ENCODE measurements at places on chromosomes 6 and 20. TPM values are rescaled to one million over a fixed set of nuclear protein-coding genes. Genes with fewer than 3 reads are reported as not detected.

DNA sequence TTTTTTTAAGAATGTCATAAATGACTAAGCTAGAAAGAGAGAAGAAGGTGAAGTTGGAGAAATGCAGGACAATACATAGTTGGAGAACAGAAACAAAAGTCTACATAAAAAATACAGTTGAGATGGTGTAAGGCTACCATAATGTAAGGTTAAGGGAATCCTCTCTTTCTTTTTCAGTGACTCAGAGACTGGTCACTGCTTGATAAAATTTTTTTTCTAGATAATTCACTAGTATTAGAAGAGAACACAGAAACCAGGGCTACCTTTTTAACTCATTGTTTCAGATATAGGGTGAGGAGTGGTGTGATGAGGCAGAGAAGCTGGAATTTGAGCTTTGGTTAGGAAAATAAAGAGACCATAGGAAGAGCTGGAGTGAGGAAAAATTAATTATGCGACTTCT, 18.2 kb upstream of the EDN1 start:
- no peak for DNase-seq
- no peaks in the 10 kb centered on the region for H3K27me3 ChIP-seq
- no peaks in the 10 kb centered on the region for H3K4me1 ChIP-seq
- no peak overlapping the region for H3K27ac ChIP-seq
- no peaks in the 10 kb centered on the region for H3K36me3 ChIP-seq

GRCh38 chr6:139443231-139444112, 69.0 kb upstream of the CITED2 start:
- H3K36me3 ChIP-seq: no peaks in the 10 kb centered on the region
- no peaks in the 10 kb centered on the region for H3K27me3 ChIP-seq
- H3K4me1 ChIP-seq: no peaks in the 10 kb centered on the region
- no peak overlapping the region for H3K4me3 ChIP-seq
- no peak for DNase-seq

- H3K4me3 ChIP-seq: no peak overlapping the region
- no peaks in the 10 kb centered on the region for H3K27me3 ChIP-seq
- no peaks in the 10 kb centered on the region for H3K4me1 ChIP-seq
- no peak overlapping the region for H3K27ac ChIP-seq
- no peak for DNase-seq
Measured at GRCh38 chr6:130500693-130501092, 134.9 kb downstream of the TMEM200A start.

DNA sequence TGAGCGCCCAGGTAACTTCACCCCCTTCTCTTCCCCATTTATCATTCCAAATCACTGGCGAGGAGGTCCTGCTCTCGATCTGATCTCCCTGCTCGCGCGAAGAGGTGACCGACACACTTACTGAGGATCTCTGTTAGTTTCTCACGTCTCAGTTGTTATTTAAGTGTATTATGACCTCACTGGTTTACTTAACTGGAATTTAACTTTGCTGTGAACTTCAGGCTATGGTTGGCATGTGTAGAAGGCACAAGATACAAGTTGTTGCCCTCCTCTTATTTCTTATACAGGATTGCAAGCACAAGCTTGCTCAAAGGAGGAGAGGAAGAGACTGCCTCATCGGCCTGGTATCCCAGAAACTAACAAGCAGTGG, 1.2 kb downstream of the RNF217 start:
- DNase-seq: no peak
- peak overlapping the region; percentile 96 for H3K4me3 ChIP-seq
- H3K4me1 ChIP-seq: peaks cover 12% of the 10 kb centered on the region
- H3K27ac ChIP-seq: peak overlapping the region; percentile 92
- no peaks in the 10 kb centered on the region for H3K36me3 ChIP-seq
- H3K27me3 ChIP-seq: no peaks in the 10 kb centered on the region

EPPIN gene
- not detected for total RNA-seq

GRCh38 chr6:155530219-155530834, 74.7 kb upstream of the NOX3 start:
- no peak overlapping the region for H3K4me3 ChIP-seq
- no peaks in the 10 kb centered on the region for H3K27me3 ChIP-seq
- H3K4me1 ChIP-seq: no peaks in the 10 kb centered on the region
- no peak overlapping the region for H3K27ac ChIP-seq
- no peaks in the 10 kb centered on the region for H3K36me3 ChIP-seq
- no peak for DNase-seq

- H3K27ac ChIP-seq: peak overlapping the region; percentile 59
- no peaks in the 10 kb centered on the region for H3K36me3 ChIP-seq
- no peak for DNase-seq
- peaks cover 4% of the 10 kb centered on the region for H3K4me1 ChIP-seq
Measured at GRCh38 chr6:11795403-11795802, 16.8 kb upstream of the ADTRP start.

TBXT gene
- not detected for total RNA-seq

DNA sequence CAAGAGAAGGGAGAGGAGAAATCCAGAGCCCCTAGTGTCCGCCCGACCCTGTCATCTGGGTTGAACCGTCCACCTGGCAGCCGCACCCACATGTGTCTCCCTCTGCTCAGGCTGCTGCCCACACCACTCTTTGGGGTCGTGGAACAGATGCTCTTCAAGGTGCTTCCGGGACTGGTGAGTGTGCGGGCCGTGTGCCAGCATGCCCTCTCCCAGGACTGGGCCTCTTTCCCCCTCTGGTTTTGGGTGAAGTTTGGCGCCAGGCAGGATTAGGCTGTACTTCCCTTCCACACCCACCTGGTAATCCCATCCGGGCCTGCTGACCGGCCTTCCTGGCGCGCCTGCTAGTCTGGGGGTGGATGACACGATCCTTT, 7.9 kb downstream of the BPIFB3 start:
- H3K4me3 ChIP-seq: no peak overlapping the region
- no peaks in the 10 kb centered on the region for H3K27me3 ChIP-seq
- no peak overlapping the region for H3K27ac ChIP-seq
- DNase-seq: no peak
- H3K4me1 ChIP-seq: no peaks in the 10 kb centered on the region

DNA sequence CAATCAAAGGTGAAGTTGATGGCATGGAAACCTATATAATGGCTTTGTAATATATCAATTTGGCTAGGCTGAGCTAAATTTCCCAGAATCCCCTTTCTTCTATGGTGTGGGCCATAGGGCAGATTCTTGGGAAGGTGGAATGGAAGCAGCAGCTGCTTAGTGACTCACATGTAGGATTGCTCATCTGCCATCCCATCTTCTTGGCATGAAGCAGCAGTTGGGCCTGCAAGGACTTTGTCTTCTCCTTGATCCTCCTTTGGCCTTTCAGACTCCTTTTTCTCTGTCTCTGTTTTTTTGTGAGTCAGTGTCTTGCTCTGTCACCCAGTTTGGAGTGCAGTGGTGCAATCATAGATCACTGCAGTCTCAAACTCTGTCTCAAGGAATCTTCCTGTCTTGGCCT, 52.6 kb upstream of the CEP162 start:
- no peaks in the 10 kb centered on the region for H3K36me3 ChIP-seq
- no peaks in the 10 kb centered on the region for H3K27me3 ChIP-seq
- no peak for DNase-seq
- no peak overlapping the region for H3K4me3 ChIP-seq
- no peak overlapping the region for H3K27ac ChIP-seq

GJE1 gene
- not detected for total RNA-seq

- no peak for DNase-seq
- H3K27ac ChIP-seq: no peak overlapping the region
- H3K4me3 ChIP-seq: no peak overlapping the region
- no peaks in the 10 kb centered on the region for H3K36me3 ChIP-seq
- no peaks in the 10 kb centered on the region for H3K27me3 ChIP-seq
- H3K4me1 ChIP-seq: peaks cover 9% of the 10 kb centered on the region
Measured at GRCh38 chr6:57087916-57088315, 2.1 kb upstream of the ZNF451 start.

GRCh38 chr6:157494132-157494710, 113.2 kb downstream of the ZDHHC14 start:
- no peaks in the 10 kb centered on the region for H3K4me1 ChIP-seq
- no peak overlapping the region for H3K4me3 ChIP-seq
- no peaks in the 10 kb centered on the region for H3K27me3 ChIP-seq
- H3K36me3 ChIP-seq: no peaks in the 10 kb centered on the region

DNA sequence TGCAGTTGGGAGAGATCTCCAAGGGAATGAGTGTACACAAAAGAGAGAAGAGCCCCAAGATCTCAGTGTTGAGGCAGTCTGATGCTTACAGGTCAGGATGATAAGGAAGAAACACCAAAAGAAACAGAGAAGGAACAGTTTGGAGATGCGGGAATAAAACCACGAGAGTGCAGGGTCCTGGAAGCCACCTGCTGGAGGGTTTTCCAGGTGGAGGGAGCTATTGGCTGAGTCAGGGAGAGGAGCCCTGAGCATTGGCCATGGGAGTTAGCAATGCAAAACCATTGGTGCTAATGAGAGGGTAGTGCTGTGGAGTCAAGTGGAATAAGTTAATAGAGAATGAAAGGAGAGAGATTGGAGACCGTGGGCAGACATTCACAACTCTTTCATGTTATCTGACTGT, 39.2 kb upstream of the RIN2 start:
- no peak overlapping the region for H3K4me3 ChIP-seq
- H3K36me3 ChIP-seq: no peaks in the 10 kb centered on the region
- no peak for DNase-seq
- no peaks in the 10 kb centered on the region for H3K27me3 ChIP-seq

RANBP9 gene
- 17.9 TPM for total RNA-seq

DNA sequence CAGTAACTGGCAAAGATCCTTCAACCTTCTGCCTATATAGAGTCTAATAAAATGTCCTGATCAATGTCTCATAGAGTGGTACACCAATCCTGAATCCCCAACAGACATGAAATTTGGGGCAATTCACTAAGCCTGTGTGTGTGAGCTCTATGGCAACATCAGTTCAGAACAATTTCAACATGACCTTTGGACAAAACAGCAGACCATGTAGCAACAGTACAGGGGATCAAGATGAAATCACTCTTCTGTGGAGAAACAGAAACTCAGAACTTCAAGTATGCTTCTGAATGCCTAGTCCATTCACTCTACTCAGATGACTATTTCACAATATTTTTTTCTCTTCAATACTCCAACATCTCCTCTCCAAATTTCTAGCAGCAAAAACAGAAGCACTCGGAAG, 49.1 kb upstream of the OPRM1 start:
- H3K27ac ChIP-seq: no peak overlapping the region
- H3K4me3 ChIP-seq: no peak overlapping the region
- no peak for DNase-seq
- H3K4me1 ChIP-seq: no peaks in the 10 kb centered on the region
- H3K36me3 ChIP-seq: no peaks in the 10 kb centered on the region
- no peaks in the 10 kb centered on the region for H3K27me3 ChIP-seq

EDEM2 gene
- 23.0 TPM for total RNA-seq

GRCh38 chr6:139659711-139660110, 285.3 kb upstream of the CITED2 start:
- peaks cover 6% of the 10 kb centered on the region for H3K4me1 ChIP-seq
- H3K27ac ChIP-seq: no peak overlapping the region
- H3K4me3 ChIP-seq: no peak overlapping the region
- H3K36me3 ChIP-seq: no peaks in the 10 kb centered on the region
- no peak for DNase-seq

GRCh38 chr6:148974351-148974750, 227.5 kb downstream of the UST start:
- no peak overlapping the region for H3K4me3 ChIP-seq
- H3K4me1 ChIP-seq: peaks cover 5% of the 10 kb centered on the region
- no peak overlapping the region for H3K27ac ChIP-seq

DNA sequence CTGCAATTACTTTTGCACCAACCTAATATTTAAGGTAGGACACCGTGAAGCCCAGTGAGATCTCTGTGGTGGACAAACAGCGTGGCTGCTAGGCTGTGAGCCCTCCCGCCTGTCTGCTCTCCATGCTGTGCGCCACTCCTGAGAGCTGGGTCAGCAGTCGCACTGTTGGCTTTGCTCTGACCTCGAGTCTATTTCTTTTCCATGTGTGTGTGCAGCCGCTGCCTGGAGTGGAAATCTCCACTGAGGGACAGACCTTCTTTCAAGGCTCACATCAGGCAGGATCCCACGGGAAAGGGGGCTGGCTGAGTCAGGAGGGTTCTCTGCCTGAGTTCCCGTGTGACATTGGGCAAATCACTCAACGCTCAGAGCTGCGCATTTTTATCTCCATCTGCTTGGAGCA, 27.1 kb downstream of the RIPOR3 start:
- H3K27me3 ChIP-seq: no peaks in the 10 kb centered on the region
- no peaks in the 10 kb centered on the region for H3K36me3 ChIP-seq
- no peak overlapping the region for H3K4me3 ChIP-seq

DNA sequence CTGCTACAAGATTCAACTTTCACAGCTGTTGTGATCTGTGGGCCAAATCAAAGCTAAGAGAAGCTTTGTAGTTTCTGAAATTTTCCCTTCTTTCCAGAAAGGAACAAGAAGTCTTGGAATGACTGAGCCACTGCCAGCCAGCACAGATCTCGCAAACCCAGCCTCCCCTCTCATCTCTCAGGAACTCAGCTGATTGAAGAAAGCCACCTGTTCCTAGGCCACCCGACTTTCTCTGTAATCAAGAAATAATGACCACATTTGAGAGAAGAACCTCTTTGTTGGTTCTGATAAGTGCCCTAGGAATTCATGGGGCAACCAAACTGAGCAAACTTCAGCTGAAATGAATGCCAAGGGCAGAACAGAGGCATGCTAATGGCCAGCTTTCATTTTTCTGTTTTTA, 61.7 kb downstream of the HDGFL1 start:
- no peak overlapping the region for H3K27ac ChIP-seq
- no peaks in the 10 kb centered on the region for H3K36me3 ChIP-seq
- no peak for DNase-seq
- no peak overlapping the region for H3K4me3 ChIP-seq
- H3K27me3 ChIP-seq: no peaks in the 10 kb centered on the region

- no peaks in the 10 kb centered on the region for H3K36me3 ChIP-seq
- peaks cover 4% of the 10 kb centered on the region for H3K4me1 ChIP-seq
- H3K27ac ChIP-seq: no peak overlapping the region
- no peak overlapping the region for H3K4me3 ChIP-seq
- H3K27me3 ChIP-seq: no peaks in the 10 kb centered on the region
Measured at GRCh38 chr20:45037635-45038034, 63.3 kb downstream of the KCNS1 start.

DNA sequence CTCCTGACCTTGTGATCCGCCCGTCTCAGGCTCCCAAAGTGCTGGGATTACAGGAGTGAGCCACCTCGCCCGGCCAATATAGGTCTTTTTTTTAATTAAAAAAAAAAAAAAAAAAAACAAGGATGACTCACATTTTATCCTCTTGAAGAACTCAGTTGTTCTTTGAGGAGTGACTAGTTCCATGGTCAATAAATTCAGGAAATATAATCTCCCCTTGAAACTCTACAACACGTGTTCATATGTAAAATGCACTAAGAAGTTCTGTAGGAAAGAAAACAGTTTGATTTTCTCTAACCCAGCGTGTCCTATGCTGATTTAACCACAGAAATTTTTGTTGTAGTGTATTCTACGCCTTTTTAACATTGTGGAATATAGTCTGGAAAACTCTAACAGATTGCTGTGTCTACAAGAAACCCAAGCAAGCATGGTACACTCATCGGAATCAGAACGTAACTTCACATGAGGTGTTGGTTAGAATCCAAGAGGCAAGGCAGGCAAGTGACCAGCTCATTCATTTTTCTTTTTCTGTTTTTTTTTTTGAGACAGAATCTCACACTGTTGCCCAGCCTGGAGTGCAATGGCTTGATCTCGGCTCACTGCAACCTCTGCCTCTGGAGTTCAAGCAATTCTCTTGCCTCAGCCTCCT, 79.0 kb upstream of the ZNF217 start:
- no peak for DNase-seq
- no peak overlapping the region for H3K4me3 ChIP-seq
- no peaks in the 10 kb centered on the region for H3K36me3 ChIP-seq
- no peaks in the 10 kb centered on the region for H3K27me3 ChIP-seq
- H3K4me1 ChIP-seq: peaks cover 12% of the 10 kb centered on the region

HAO1 gene
- total RNA-seq: not detected

- no peaks in the 10 kb centered on the region for H3K27me3 ChIP-seq
- peak; percentile 44 for DNase-seq
- H3K36me3 ChIP-seq: no peaks in the 10 kb centered on the region
- peak overlapping the region; percentile 22 for H3K27ac ChIP-seq
Measured at GRCh38 chr20:48621376-48622078, 206.3 kb downstream of the PREX1 start.

PAK5 gene
- not detected for total RNA-seq
